CD4-positive, alpha-beta T cell treated with Interleukin-10 for 1 hour (primary cell): ENCODE measurements at places on chromosomes 1 and 21.

GRCh38 chr21:15005391-15005790 lies 59.4 kb downstream of the NRIP1 start:
- DNase-seq, result peak; percentile 17

- no peak for DNase-seq
These were observed 216.3 kb upstream of the NR5A2 start for GRCh38 chr1:199811163-199811562.

DNA sequence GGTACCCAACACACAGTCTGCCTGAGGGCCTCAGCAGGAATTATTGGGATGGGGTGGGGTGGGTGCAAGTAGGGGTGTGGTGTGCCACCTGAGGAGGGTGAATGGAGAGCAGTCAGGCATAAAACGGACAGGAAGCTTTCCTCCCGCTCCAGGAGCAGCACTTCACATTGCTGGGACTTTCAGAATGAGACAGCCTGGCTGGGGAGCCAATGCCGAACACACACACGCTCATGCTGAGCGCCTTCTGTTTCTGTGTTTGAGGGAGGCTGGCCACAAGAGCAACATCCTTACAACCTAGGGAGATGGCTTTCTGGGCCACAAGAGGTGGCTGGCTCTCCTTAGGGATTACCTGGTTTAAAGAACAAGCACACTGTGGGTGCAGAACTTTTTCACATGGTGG lies 98.0 kb downstream of the LAMC2 start:
- no peak for DNase-seq

DNA sequence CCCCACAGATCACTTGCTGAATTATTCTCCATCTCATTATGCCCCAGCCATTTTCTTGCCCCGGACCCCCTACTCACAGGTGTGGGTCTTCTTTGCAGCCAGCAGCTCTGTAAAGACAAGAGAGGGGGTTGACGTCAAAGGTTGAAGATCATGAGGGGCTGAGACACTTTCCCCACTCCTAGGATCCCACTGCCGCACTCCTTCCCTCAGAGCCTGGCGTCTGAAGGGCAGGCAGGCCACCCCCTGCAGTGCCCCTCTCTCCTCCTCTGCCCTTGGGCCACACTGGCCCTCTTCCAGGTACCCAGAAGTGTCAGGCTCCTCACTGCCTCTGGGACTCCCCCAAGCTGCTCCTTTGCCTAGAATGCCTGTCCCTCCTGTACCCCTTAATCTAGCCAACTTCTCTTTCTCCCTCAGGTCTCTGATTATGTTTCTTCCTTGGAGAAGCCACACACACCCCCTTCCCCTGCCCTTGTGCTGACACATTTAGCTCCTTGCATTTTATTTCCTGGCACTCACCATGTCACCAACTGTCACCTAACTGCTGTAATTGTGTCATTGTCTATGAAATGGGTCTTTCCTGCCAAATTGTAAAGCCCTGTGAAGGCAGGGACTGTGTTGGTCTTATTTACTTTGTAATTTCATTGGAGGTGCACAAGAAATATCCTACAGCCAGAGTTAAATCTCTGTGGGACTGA lies 2.1 kb downstream of the RORC start:
- no peak for DNase-seq

- DNase-seq, result no peak
These were observed 1.7 kb downstream of the PRRX1 start for GRCh38 chr1:170665629-170666028.
